Stomach (tissue), 19 donors: ENCODE measurements at places on chromosomes 5 and 9. TPM values are rescaled to one million over a fixed set of nuclear protein-coding genes. Genes with fewer than 3 reads are reported as not detected.

The CCL19 gene
- polyA plus RNA-seq, result 7.8 TPM

The PCDHGA6 gene
- not detected for polyA plus RNA-seq

The CDH9 gene
- polyA plus RNA-seq, result not detected

The CCDC192 gene
- not detected for polyA plus RNA-seq

The DNAJC18 gene
- 1.8 TPM for polyA plus RNA-seq

The DPYSL3 gene
- 24.3 TPM for polyA plus RNA-seq

The SPINK7 gene
- polyA plus RNA-seq, result not detected
